ENCODE measurements at places on chromosomes 2 and 18.
A peak's percentile ranks its signal among the peaks of the same experiment; 100 is the strongest.

- DNase-seq = no peak
- H3K27me3 ChIP-seq = no peaks in the 10 kb centered on the region
- no peaks in the 10 kb centered on the region for H3K4me1 ChIP-seq
- H3K36me3 ChIP-seq = no peaks in the 10 kb centered on the region
Measured at GRCh38 chr2:184178229-184178628, 420.1 kb upstream of the ZNF804A start.

- H3K4me1 ChIP-seq = no peaks in the 10 kb centered on the region
- no peaks in the 10 kb centered on the region for H3K27me3 ChIP-seq
- H3K36me3 ChIP-seq = no peaks in the 10 kb centered on the region
- H3K4me3 ChIP-seq = no peak overlapping the region
- no peak overlapping the region for H3K27ac ChIP-seq
Measured at GRCh38 chr18:22528291-22528690, 110.6 kb upstream of the CTAGE1 start.

DNA sequence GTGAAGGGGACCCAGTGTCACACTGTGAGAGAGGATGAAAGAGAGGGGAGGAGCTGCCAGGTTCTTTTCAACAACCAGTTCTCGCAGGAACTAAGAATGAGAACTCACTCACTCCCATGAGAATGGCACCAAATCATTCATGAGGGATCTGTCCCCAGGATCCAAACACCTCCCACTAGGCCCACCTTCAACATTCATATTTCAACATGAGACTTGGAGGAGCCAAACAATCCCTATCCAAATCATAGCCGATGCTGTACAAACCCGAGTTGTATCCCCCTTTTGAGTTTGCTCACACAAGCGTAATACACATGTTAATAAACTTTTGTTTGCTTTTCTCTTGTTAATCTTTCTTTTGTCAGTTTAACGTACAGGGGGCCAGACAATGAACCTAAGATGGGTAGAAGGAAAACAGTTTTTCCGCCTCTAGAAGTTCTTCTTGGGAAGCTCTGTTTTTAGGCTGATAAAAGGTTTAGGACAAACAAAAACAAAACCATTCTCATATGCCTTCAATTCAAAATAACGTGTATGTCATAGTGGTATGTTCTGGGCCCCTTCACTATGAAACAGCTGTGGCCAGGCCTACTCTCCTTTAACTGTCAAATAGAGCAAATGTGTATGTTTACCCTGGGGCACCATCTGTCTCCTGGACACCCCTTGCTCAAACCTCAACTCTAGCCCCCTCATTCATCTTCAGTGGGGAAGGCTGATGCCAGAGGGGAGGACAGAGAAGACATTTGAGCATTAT, 9.1 kb upstream of the TMEM37 start:
- H3K4me3 ChIP-seq = no peak overlapping the region
- H3K36me3 ChIP-seq = no peaks in the 10 kb centered on the region
- no peak overlapping the region for H3K27ac ChIP-seq
- no peak for DNase-seq
- H3K27me3 ChIP-seq = no peaks in the 10 kb centered on the region
- peaks cover 13% of the 10 kb centered on the region for H3K4me1 ChIP-seq

DNA sequence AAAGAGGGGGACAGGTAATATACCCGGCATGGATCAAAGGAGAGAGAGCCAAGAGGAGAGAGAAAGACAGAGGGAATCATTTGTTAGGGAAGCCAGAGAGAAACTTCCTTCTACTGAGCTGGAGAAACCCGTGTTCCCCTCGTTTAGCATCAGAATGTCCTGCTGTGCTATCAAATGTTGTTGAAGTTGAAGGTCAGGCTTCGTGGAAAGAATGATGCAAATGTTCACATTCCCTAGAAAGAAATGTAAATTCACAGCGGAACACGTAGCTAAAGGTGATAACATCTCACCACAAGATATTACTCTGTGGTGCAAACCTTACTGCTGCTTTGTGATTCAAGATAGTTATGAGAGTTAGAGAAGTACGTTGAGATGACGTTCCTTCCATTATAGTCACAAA, 258.1 kb downstream of the LNPK start:
- H3K4me1 ChIP-seq = no peaks in the 10 kb centered on the region
- H3K4me3 ChIP-seq = no peak overlapping the region
- H3K27me3 ChIP-seq = no peaks in the 10 kb centered on the region
- H3K27ac ChIP-seq = no peak overlapping the region
- H3K36me3 ChIP-seq = no peaks in the 10 kb centered on the region

DNA sequence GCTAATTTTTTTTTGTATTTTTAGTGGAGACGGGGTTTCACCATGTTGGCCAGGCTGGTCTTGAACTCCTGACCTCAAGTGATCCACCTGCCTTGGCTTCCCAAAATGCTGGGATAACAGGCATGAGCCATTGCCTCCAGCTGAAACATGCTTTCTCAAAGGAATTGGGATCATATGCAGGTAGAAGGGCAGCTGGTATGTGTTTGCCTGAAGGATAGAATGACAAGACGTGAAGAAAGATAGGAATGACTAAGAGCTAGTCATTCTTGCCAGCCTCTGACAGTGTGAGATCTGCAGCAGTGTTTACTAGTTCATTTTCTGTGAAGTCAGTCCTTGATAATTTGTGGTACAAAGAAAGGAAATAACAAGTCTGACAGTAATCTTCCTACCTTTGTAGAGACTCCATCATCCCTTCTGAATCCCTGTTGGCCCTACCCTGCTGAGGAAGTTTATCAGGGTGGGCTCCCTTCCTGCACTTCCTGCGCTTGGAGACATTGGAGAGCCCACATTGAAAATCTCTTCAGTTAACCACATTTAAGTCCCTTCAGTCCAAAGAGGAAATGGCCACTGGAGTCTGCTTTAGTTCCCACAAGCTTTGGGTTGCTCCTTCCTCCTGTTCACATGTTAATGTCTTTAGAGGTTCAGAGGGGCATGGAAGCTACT, 14.7 kb downstream of the CFLAR start:
- H3K36me3 ChIP-seq = no peaks in the 10 kb centered on the region
- H3K4me1 ChIP-seq = peaks cover 59% of the 10 kb centered on the region
- H3K27me3 ChIP-seq = no peaks in the 10 kb centered on the region
- DNase-seq = no peak
- no peak overlapping the region for H3K4me3 ChIP-seq
- H3K27ac ChIP-seq = peak overlapping the region; percentile 100

All from testis (tissue), 5 donors.